RWPE2 (cell line): ENCODE measurements at places on chromosomes 7 and 10.

GRCh38 chr7:13117103-13117502 is 429.7 kb downstream of the ARL4A start:
- DNase-seq = no peak

DNA sequence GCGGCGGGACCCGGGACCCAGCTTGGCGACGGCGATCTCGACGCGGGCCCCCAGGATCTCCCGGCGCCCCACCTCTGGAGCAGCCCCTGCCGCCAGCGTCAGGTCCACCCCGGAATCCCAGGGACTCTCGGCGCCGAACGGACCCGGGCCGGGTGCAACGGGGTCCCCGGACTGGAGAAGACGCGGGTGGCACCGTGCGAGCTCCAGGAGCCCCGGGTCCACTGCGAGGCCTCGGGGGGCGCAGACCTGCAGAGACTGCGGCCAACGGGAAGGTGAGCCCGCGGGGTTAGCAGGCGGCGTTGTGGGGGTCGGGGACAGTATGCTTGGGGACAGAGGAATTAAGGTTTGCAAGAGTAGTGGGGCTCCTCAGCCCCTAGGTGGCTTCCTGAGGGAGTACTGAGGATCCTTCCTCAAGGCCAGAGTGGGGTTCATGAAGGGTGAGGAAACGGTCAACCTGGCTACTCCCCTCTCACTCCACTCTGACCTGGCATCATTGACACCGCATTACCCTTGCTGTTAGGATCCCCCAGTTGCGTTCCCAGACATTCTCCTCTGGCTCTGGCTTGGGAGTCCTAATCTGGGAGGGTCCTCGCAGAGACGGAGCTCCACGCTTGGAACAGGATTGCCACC is 353 bp downstream of the EPHB6 start:
- DNase-seq = no peak

- no peak for DNase-seq
These were observed 17.8 kb upstream of the CH25H start for GRCh38 chr10:89224739-89225443.

DNA sequence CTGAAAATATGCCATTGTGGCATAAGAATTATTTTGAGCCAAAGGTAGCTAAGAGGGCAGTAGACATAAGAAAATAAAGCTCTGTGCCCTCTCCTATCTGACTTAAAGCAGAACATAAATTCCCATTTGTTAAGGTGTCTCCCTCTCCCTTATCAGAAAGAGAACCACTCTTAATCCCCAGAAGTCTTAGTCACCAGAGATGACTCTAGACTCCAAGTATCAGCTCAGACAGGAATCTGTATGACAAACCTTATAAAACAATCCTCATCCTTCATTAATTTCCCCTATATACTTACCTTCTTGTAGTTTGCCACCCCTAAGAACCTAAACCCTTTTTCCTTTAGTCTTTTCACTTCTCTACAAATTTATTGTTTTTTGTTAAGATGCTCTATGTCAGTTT is 21.8 kb upstream of the PIP4K2A start:
- no peak for DNase-seq

- no peak for DNase-seq
These were observed 18.3 kb upstream of the RALA start for GRCh38 chr7:39605087-39605486.

DNA sequence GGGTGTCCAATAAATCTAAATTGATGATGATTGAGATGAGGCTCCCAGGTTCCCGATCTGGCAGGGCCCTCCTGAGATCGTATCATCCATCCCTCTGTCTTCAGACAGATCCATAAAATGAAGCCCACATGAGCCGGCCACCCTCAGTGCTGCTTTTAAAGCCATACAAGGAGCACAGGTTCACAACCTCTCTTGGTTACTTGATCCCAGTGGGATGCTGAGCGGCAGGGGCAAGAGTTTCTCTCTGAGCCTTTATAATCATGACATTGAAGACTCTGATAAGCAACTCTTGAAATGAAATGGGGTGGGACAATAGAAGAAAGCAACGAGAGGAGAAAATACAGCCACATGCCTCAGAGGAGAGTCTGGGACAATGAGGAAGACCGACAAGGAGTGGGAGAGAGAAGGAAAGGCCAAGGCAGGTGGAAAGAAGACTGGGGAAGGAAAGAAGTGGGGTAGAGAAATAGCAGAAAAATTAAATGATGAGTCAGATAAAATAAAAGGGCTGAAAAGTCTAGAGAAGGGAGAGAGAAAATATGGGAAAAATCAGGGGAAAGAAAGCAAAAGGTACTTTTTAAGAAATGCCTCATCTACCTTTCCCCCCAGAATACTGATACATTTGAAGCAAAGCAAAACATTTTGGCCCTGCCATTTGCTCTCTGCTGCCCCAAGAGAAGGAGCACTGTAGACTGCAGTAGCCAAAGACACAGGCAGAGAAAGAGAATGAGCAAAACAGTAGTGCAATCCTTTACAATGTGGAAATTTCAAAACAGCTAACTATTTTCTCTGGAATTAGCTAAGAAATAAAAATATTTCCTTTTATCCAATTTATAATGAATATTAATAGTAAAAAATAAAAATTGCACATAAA is 14.6 kb downstream of the GBX1 start:
- no peak for DNase-seq

GRCh38 chr7:150778738-150779301 is 21.3 kb downstream of the TMEM176B start:
- DNase-seq = no peak

DNA sequence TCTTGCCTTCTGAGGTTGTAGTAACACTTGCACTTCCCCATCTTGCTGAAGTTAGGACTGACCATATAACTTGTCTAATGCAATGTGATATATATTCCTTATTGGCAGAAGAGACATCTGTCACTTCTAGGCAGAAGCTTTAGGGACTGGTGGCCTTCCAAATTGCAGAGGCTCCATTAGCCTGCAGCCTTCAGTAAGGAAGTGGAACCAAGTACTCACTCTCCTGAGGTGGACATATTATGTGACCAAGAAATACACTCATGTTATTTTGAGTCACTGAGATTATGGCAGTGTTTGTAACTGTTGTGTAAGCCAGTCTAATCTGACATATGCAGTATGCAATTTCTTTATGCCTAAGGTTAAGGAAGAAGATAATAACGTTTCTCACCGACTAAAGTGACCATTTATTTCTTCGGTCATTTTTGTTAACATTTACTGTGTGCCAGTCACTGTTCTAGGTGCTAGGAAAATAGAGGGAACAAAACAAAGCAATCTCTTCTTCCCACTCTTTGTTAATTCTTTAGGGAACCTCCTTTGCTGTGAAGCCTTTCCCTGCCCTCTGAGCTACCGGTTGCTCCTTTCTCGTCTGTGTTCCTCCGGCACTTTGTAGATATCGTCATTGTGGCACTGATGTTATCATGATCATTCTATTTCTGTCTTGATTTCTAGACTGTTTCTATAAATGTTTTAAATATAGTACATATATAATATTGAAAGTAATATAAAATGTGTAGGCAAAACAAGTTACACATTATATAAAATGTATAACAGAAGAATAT is 52.9 kb upstream of the HBP1 start:
- no peak for DNase-seq

- DNase-seq = no peak
These were observed 9.2 kb downstream of the MOSPD3 start for GRCh38 chr7:100621554-100621953.

DNA sequence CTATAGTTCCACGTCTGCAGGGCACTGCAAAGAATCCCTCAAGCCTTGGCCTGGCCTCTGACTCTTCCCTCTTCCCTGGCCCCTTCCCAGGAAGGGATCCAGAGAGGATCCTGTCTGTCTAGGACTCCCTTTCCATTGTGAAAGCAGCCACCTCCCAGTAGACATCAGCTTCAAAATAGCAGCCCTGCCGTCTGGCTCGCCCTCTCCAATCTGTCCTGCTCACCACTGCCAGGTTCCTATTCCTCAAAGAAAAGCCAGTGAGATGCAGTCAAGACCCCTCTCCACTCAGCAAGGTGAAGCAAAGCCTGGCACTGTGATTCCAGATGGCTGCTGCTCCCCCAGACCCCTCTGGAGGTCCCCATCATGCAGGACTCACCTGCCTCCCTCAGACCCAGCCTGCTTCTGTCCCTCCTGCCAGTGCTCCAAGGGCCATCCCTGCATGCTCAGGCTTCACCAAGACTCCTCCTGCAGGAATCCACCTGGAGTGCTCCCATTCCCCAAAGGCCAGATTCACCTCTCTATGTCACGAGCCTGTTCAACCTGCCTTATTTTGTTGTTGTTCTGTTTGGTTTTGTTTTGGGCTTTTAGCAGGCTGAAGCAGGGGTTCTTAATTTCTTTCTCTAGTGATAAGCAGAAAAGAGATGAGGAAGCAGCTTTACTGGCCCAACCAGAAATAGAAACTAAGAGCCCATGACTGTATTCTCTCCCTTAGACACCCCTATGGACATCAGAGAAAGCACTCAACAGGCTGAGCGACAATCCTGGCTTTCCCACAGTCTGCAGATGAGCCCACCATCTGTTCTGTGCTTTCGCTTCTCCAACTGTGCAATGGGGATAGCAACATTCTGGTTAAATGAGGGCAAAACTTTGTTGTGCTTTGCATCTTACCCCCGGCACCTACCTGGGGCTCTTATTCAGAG is 305.1 kb downstream of the GRID1 start:
- no peak for DNase-seq

GRCh38 chr7:73446682-73447081 is 13.1 kb downstream of the FZD9 start:
- DNase-seq = no peak

DNA sequence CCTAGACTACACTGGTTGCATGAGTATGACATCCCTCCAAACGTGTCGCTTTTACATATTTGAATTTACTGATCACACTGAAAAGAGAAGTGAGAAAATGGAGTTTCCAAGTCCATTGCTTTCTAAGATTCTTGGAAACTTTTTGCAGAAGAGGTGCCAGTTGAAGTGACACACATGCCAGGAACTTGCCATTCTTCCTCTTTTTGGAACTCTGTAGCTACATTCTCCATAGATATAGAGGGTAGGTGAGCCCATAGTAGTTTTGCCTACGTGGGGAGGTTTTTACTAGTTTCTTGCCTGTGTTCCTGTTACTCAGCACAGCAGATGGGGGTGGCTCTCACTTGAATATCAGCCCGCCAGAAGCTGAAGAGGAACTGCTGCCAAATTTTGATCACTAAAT is 286.6 kb upstream of the NRP1 start:
- no peak for DNase-seq

DNA sequence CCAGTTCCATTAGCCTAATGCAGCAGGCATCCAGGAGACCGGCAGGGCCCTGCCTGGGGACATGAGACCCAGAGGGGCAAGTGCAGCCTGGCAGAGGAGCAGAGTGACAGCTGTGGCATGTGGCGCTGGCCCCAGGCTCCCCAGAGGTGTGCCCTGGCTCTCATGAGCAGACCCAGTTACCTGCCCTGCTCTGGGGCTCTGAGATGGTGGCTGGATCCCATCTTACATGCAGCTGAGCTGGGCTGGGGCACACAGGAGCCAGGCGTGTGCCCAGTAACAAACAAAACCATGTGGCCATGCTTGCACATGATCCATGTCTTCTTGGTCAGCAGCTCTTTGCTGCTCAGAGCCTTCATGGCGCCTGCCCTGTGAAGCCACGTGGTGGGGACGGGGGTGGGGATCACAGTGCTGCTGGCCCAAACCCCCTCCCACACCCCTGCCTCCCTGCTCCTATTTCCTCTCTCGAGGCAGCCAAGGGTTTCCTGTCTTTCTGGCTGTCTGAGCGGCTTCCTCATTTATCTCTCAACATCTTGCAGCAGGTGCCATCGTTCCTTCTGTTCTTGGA is 40.3 kb upstream of the GTF2I start:
- DNase-seq = no peak

DNA sequence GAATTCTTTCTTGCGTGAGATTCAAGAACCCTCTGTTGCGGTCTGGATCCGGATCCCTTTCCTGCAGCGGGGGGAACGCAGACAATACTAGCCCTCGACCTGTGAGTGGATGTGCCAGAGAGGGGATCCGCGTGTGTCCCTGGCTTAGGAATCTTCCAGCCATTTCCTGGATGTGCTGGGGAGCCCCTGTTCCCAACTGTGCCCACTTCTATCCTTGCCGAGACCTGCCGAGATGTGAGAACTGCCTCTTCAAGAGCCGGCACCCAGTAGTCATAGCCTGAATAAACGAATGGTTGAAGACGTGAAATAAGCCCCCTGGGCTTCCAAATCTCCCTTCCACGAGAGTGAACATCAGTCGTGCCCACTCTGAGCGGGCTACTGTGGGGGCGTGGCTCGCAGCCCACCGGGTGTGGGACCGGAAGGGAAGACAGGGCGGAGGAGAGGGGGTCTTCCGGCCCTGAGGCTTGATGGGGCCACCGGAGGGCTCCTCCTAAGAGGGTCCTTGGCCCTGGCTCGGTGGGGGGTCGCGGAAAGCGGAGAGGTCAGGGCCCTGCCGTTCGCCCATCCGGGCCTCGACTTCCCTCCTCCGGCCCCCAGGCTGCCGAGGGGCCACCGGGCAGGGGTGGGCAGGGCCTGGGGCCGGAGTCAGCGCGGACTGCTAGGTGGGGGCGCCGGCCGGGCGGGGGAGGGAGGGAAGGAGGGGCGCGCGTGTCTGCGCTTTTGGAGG is 1.3 kb upstream of the CCDC136 start:
- no peak for DNase-seq

DNA sequence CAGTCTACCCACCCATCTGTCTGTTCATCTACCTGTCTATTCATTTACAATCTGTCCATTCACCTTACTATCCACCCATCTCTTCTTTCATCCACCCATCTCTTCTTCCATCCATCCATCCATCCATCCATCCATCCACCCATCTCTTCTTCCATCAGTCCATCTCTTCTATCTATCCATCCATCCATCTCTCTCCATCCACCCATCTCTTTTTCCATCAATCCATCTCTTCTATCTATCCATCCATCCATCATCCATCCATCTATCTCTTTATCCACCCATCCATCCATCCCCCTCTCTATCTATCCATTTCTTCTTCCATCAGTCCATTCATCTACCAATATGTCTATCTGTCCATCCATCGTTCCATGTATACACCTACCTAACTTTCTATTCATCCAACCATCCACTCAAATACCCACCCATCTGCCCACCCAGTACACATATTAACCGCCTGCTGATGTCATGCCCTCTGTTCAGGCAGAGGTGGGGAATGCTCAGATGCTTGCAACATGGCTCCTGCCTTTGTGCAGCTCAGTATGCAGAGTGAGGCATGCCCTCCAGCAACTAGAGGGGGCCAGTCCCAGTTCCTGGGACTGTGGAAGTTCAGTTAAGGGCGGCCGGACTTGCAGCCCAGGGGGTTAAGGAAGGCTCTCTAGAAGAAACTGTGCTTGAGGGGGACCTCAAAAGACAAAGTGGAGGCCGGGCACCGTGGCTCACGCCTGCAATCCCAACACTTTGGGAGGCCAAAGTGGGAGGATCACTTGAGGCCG is 11.3 kb upstream of the MLXIPL start:
- no peak for DNase-seq

- DNase-seq = no peak
These were observed 8.9 kb upstream of the GJC3 start for GRCh38 chr7:99938296-99938695.
